NT2/D1 (cell line): ENCODE measurements at places on chromosomes 2 and 18.

- no peak for DNase-seq
These were observed 266.0 kb downstream of the ALPK2 start for GRCh38 chr18:58362829-58363271.

GRCh38 chr2:236720974-236721540 is 151.4 kb downstream of the ACKR3 start:
- no peak for DNase-seq

DNA sequence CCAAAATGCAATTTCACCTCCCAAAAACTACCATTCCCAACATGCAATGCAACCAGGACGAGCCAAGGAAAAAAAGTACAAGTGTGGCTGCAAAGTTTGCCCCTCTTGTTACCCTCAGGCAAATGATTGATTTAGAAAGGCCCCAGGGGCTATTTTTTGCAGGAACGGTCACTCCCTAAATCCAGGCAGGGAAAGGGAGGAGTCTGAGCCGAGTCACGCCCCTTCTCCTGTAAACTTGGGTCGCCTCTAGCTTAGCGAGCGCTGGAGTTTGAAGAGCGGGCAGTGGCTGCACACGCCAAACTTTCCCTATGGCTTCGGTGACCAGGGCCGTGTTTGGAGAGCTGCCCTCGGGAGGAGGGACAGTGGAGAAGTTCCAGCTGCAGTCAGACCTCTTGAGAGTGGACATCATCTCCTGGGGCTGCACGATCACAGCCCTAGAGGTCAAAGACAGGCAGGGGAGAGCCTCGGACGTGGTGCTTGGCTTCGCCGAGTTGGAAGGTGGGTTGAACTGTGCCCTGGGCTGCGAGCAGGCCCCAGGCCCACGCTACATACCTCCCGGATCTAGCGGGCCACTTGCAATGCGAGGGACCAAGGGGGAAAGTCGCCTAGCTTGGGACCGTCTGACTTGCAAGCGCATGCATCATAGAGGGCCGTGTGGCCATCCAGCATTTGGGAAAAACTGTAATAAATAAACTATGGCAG is at the start of gene GALM:
TSS of gene GALM (plus strand) at position 261 of the 702 bp plus-strand sequence. CDS start at position 309, 48 bp downstream.
- peak; percentile 94 for DNase-seq

GRCh38 chr18:58549814-58550339 is 79.0 kb downstream of the ALPK2 start:
- no peak for DNase-seq

GRCh38 chr2:72080286-72081145 is 67.1 kb downstream of the CYP26B1 start:
- DNase-seq, result no peak

GRCh38 chr2:120699292-120699691 is 36.4 kb upstream of the GLI2 start:
- DNase-seq, result no peak

- no peak for DNase-seq
These were observed 501.2 kb upstream of the LRRTM4 start for GRCh38 chr2:78023356-78023755.

DNA sequence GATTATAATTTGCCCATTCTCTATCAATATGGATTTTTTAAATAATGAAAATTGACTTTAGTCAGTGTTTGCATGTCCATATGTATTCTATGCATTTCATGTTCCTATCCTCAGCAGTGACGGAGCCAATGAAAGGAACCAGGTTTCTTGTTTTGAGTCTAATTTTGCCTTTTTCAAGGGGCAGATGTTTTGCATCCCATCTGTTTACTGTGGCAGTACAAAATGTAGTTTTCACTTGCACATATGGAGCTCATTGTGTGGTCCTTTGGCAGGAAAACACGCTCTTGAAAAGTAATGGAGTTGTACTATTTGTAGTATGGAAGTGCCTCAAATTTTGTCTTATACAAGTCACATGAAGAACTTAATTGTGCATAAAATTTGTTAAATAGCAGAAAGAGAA is 127.8 kb downstream of the AGPS start:
- DNase-seq, result no peak

DNA sequence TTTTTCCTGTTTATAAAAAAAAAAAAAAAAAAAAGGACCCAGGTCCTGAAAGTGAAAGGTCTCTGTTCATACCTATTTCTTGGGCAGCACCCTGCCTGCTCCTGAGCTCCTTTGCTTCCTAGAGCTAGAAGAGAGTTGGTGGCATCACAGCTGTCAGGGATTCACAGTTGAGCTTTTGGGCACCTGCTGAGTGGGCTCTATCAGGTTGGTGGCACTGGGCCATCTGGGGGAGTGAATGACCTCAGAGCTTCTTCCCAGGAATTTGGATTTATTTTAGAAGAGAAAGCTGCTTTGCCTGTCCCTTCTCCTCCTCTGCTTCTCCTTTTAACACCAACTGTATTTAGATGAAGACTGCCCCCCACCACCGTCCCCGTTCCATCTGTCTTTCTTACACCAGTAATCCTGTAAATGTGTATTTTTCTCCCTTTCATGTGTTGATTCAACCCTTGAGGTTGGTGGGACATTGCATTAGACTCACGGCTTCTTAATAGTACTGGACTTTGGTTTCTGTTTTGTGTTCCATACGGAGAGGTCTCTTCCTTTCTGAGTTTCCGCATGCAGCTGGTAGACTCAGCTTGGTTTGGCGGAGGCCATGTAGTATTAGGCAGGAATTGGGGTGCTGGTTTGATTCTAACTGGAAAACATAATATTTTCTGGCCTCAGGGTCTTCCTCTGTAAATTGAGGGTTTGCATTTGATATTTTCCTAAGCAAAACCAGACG is 7.6 kb upstream of the MGAT5 start:
- DNase-seq, result no peak

DNA sequence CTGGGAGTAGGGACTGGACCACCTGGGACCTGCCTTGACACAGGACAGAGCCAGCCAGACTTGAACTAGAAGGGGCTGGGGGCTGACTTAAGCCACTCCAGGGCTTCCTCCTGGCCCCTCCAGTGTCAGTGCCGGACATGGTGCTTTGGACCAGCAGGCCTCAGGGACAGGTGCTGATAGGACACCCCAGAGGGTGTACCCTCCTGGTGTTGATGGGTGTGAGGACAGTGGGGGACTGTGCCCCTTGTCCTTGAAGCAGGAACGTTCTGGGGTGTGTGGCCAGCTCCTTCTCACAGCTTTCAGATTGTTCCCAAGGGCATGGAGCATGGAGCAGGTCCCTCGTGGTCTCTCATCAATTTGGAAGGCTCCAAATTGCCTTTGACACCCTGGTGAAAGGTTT is 6.8 kb downstream of the MAL start:
- no peak for DNase-seq

DNA sequence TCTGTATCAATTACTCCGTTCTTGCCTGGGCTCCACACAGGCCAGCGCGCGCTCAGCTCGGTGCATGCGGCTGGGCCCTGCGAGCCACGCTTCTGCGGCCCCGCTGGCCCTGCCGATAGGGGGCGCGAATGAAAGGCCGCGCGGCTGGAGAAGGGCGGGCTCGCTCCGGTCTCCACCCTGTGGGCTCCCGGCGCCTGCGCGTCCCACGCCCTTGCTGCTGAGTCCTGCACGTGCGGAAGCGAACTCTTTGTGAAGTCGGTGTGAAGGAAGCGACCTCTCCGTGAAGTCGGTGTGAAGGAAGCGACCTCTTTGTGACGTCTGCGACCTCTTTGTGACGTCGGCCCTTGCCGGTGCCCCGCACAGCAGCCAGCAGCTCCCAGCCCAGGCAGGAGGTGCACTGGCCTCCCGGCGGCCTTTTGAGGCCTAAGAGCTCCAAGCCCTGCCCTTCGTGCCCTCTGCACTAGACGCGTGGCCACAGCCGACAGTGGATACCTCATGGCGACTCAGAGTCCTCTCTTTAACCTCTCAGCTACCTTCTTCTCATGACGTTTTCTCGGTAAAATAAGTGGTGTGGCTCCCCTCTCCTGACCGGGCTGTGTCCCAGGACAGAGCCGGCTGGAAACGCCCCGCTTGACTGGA is 391.9 kb upstream of the RAB6C start:
- no peak for DNase-seq

GRCh38 chr2:155733091-155733853 is 599.2 kb downstream of the NR4A2 start:
- no peak for DNase-seq

GRCh38 chr18:49632588-49632987 is 70.7 kb downstream of the LIPG start:
- DNase-seq, result no peak

- DNase-seq, result no peak
These were observed 821.4 kb downstream of the RNF144A start for GRCh38 chr2:7738596-7738995.

- DNase-seq, result no peak
These were observed 349.8 kb downstream of the TNS1 start for GRCh38 chr2:217652761-217653639.

GRCh38 chr18:79680100-79680879 is 687 bp downstream of the CTDP1 start:
- DNase-seq, result no peak

GRCh38 chr2:176139661-176140512 is 10.4 kb downstream of the HOXD8 start:
- no peak for DNase-seq

GRCh38 chr18:46315161-46315560 is 211.0 kb downstream of the HAUS1 start:
- DNase-seq, result no peak

DNA sequence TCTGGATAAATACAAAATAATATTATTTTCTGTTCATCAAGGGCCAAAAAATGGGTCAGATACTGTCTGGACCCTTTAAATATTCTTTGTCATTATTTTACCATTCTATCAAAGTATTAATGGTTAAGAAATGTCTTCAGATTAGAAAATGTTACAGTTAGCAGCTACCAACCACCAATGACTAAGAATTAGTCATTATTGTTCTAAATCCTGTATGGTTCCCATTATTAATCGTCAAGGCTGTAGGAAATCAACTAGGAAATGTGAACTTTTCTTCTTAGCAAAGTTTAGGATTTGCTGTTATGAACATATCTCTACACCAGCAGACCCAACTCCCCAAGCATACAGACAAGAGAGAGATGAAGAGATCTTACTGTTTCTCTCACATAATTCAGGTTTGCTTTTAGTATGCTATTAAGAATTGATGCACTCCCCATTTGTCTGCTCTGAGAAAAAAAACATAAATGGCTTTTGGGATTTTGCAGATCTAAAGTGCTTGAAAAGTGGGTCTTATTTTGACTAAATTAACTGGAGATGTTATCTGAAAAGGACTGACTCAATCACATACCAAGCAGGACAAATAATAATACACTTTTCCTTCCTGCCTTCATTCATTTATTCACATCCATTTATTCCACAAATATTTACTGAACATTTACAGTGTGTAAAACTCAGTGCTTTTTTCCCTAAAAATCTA is 147.7 kb downstream of the PPP1R1C start:
- DNase-seq, result no peak

DNA sequence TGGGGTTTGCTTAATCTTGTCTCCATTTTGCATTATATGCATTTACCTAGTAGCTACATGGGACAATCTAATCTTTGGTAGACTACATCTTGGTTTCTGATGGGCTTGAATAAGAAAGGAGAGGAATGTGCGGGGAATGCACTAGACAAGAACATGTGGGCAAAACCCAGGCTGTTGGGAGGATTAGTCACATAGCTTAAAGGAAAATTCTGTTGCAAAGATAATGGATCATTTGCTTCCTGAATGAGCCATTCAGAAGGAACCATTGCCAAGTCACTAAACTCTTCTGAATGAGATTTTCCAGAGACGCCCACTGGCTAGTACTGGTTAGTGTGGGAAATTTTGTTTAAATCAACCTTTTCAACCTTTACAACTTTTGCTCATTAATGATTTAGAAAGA is 84.8 kb downstream of the OSBPL6 start:
- peak; percentile 51 for DNase-seq

DNA sequence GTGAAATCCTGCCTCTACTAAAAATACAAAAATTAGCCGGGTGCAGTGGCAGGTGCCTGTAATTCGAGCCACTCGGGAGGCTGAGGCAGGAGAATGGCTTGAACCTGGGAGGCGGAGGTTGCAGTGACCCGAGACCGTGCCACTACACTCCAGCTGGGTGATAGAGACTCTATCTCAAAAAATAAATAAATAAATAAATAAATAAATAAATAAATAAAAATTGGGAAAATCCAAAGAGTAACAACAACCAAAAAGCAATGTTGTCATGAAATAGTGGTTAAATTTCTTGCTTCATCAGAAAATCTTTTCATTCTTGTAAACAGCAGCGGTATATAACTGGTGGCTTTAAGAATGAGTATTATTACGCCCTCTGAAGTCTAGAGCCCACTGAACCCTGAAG is 54.4 kb downstream of the HEATR5B start:
- no peak for DNase-seq

- no peak for DNase-seq
These were observed 75.8 kb downstream of the USP40 start for GRCh38 chr2:233490831-233491230.

DNA sequence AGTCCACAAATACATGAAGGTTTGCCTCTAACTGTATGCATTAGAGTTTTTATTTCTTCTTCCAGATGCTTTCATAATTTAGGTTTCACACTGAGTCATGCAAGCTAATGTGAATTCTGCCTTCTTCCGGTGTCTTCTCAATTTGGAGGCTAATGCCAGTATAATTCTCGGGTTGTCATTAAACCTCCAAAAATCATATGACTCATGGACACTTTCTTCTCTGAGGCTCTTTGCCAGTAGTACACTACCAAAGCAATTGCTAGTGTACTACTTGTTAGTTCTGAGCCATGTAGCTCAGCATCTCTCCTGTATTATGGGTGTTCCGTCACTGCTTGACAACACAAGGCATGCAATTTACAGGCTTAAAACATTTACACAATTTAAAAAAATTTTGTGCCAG is 137.1 kb downstream of the VWC2L start:
- no peak for DNase-seq

DNA sequence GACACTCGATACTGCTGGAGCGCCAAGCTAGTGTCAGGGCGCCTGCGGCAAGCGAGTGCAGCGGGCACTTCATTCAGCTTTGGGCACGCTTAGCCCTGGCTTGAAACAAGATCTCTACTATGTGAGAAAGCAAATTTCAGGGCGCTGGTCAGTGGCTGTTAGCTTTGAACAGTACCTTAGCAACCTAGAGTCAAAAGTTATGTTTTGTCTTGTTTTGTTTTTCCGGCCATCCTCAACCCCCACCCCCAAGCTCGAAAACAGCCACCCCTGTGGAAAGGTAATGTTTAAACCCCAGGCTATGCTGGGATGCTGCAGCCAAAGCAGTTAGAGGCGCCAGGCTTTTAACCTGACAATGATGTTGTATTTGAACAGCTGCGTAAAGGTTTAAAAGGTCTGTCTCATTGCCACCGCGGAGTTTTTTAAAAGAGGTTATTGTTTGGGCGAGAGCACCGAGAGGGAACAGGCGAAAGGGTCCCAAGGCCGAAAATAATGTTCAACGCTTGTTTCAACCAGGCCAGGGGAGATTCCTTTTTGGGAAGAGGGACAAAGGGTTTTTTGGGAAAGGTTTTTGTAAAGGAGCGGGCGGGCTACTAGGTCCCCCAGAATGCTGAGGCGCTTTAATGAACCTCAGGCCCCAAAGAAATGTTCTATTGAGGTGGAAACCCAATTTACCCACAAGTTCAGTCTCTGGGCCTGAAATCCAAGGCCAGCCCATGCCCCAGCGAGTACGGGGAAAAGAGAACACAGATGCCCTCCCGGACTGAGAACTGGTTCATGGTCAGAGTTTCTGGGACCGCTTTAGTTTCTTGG is 2.3 kb upstream of the HOXD10 start:
- no peak for DNase-seq

- no peak for DNase-seq
These were observed 81.3 kb downstream of the CERKL start for GRCh38 chr2:181575650-181576025.
